Vagina (tissue), 2 donors: ENCODE measurements at places on chromosomes 4 and X. TPM values are rescaled to one million over a fixed set of nuclear protein-coding genes. Genes with fewer than 3 reads are reported as not detected.

GRCh38 chrX:42151808-42152207, 228.5 kb upstream of the CASK start:
- H3K36me3 ChIP-seq: no peaks in the 10 kb centered on the region
- no peaks in the 10 kb centered on the region for H3K27me3 ChIP-seq
- no peak overlapping the region for H3K27ac ChIP-seq
- no peaks in the 10 kb centered on the region for H3K4me1 ChIP-seq
- no peak for DNase-seq

- H3K27ac ChIP-seq: no peak overlapping the region
- DNase-seq: no peak
- no peaks in the 10 kb centered on the region for H3K27me3 ChIP-seq
- no peaks in the 10 kb centered on the region for H3K36me3 ChIP-seq
These were observed 141.2 kb downstream of the CXXC4 start for GRCh38 chr4:104353481-104353880.

Gene SLC6A8
- 29.2 TPM for total RNA-seq

DNA sequence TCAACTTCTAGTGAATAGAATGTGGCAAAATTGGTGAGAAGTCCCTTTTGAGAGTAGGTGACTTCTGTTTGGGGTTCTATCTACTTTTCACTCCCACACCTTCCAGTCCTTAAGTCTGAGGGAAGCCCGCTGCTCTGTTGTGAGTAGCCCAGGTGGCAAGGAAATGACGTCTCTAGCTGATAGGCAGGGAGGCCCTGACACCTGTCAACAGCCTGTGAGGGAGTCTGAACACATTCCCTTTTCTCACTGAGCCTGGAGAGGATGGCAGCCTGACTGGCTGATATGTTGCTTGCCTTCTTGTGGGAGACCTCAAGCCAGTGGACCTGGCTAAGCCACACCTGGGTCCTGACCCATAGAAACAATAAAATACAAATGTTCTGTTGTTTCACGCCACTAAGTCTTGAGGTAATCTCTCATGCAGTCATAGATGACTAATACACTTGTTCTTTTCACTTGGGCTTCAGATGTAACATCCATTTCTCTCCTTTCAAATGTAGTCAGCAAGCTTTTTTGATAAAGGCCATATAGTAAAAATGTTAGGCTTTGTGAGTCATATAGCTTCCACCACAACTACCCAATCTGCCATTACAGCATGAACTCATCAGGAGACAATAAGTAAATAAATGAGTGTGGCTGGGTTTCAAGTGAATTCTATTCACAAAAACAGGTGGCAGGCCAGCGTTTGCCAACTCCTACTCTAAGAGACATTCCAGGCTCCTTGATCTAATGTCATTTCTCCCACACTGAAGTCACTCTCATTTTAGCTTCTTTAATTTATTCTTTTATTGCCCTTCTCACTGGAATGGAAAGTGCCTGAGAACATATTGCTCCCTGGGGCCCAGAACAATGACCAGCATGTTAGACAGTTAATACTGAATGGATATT, 265.1 kb upstream of the MAD2L1 start:
- H3K27me3 ChIP-seq: no peaks in the 10 kb centered on the region
- no peaks in the 10 kb centered on the region for H3K4me1 ChIP-seq
- no peak overlapping the region for H3K4me3 ChIP-seq
- no peak overlapping the region for H3K27ac ChIP-seq
- no peak for DNase-seq
- H3K36me3 ChIP-seq: no peaks in the 10 kb centered on the region

- no peaks in the 10 kb centered on the region for H3K27me3 ChIP-seq
- H3K36me3 ChIP-seq: no peaks in the 10 kb centered on the region
- no peak overlapping the region for H3K27ac ChIP-seq
- DNase-seq: no peak
These were observed 30.1 kb upstream of the JAKMIP1 start for GRCh38 chr4:6230502-6230785.

DNA sequence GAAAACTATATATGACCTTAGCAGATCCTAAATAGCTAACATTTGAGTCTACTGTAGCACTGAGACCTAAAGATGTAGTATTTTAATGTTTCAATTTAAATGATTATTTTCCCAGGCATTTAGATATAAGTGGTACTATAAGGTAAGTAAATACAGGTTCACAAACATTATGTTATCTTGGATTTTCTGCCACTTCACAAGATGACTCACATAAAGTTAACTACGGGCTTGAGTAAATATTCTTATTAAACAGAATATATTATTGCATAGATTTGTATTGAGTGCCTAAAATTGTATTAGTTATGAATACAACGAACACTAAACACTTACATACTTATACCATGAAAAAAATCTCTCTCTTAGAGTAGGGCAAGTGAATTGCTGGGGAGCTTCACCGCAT, 34.2 kb upstream of the VCX3B start:
- no peak overlapping the region for H3K4me3 ChIP-seq
- no peak overlapping the region for H3K27ac ChIP-seq
- H3K4me1 ChIP-seq: no peaks in the 10 kb centered on the region
- no peak for DNase-seq
